ENCODE measurements at places on chromosomes 12 and 14.

DNA sequence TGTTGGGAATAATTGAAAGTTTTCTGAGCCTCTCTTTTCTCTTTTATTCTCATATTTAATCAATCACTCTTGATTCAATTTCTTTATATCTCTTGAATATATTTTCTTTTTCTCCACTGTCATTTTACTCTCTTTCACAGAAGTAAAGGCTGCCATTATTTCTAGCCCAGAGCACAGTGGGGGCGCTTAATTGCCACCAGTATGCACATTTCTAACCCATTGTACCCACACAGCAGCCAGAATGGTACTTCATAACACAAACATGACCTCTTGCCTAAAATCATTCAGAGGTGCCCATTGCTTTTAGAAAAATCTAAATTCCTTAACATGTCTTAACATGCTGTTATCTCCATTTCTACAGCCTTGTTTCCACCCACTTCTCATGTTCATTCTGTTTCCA lies 190.2 kb upstream of the LMO3 start:
- no peak for DNase-seq

DNA sequence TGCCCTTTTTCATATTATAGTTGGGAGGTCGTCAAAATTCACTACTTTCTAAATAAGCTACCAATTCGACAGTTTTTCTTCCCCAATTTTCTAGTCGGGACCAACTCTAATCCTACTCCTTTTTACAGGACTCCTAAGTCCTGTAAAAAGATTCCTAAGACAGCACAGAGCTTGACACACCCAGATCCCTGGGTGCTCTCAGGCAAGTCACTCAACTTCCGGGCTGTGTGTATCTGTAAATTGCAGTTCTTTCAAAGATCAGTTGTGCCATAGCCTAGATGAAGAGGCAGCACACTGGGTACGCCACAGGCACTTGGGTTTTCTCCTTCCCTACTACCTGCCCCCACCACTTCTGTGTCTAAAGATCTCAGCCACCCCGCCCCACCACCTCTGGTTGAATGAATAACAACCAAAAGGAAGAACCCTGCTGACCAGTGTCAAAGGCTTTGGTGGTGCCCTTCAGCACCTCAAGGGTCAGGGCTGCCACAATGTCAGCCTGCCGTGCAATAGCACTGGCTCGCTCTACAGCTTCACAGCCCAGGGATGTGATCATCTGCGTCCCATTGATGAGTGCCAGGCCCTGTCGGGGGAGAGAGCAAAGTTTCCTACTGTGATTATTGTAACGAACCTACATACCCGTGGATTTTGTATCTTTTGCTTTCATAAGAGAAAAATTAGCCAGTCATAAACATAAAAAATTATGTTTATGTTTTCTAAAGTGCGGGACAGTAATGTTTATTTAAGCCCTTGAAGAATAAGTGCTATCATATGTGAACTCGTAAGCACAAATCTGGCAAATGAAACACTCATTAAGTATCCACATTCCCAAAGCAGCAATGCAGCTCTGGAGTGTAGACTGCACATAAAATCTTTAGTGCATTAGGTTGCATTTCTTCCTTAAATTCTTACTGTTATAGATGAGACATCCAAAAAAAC lies 9.2 kb downstream of the HAL start:
- no peak for DNase-seq

DNA sequence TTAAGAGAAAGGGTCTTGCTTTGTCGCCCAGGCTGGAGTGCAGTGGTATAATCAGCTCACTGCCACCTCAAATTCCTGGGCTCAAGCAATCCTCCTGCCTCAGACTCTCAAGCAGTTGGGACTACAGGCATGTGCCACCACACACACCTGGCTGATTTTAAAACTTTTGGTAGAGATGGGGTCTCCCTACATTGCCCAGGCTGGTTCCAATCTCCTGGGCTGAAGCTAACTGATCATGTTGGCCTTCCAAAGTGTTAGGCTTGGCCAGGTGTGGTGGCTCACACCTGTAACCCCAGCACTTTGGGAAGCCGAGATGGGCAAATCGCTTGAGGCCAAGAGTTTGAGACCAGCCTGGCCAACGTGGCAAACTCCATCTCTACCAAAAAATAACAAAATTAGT lies 43.9 kb upstream of the GCH1 start:
- no peak for DNase-seq

GRCh38 chr14:60343571-60344071 lies 94.6 kb downstream of the PPM1A start:
- DNase-seq: no peak

DNA sequence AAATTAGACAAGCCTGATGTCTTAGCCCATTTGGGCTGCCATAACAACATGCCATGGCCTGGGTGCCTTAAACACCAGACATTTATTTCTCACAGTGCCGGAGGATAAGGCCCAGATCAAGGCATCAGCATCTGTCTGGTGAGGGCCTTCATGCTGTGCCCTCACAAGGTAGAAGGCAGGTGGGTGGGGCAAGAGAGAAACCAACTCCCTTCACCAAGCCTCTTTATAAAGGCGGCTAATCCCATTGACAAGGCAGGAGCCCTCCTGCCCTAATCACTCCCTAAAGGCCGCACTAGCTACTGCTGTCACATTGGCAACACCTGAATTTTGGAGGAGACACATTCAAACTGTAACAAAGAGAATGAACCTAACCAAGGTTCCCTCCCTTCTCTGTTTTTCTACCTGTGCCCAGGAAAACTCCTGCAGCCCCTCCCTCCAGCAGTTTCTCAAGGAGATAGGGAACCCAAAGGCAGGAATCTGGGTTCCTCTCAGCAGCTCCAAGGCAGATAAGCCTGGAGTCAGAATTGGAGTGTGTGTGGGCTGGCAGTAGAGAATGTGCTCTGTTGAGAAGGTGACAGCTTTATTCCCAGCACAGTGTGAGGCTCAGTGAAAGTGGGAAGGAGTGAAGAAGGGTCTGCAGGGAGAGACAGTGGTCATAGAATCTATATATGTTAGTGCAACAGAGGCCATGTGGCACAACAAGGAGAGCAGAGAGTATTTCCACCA lies 21.7 kb upstream of the GPATCH2L start:
- no peak for DNase-seq

DNA sequence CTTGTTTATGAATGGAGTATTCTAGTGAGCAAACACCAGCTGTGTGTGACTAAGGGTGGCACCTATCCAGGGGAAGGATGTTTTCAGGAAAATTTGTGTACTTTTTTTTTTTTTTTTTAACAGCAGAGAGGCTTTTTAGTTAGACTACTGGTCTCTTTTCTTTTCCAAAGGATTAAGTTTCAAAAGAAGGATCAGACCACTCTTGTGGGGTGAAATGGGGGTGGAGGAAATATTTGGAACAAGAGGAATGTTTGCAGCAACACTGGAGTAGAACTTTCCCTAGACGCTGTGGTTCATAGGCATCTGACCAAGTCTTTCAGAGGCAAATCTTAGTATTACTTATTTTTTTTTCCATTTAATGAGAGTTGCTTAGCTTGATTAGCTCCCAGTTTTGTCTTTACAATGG lies 21.1 kb downstream of the NUBPL start:
- DNase-seq: no peak

DNA sequence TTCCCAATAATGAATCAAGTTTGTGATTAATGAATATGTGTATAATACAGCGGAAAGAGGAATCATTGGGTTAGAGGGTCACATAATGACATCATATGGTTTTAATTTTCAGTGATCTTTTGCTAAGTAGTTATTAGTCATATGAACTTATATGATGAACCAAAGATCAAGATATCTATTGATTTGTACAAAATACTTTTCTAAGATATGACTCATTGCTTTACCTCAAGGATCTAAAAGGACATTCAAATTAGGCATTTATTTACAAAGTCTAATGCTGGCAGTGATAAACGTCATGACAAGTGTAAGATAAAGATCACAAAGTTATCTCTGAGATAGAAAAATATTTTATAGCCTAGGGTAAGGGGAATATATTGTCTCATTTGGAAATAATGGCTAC lies 417.8 kb downstream of the RPL10L start:
- DNase-seq: no peak

DNA sequence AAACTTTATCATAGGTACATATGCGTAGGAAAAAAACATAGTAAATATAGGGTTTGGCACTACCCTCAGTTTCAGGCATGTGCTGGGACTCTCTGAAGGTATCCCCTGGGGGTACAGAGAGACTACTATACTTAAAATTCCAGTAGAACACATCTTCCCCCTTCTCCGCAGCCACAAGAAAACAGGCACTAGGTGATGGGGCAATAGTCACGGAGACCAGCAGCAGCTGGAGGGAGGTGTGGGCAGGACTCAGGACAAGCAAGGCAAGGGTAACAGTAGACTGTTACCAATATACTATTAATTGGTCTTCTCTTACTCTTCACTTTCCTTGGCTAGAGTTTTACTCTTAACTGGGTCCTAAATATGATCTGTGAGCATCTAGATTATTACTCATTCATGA lies 4.6 kb upstream of the PAPOLA start:
- no peak for DNase-seq

DNA sequence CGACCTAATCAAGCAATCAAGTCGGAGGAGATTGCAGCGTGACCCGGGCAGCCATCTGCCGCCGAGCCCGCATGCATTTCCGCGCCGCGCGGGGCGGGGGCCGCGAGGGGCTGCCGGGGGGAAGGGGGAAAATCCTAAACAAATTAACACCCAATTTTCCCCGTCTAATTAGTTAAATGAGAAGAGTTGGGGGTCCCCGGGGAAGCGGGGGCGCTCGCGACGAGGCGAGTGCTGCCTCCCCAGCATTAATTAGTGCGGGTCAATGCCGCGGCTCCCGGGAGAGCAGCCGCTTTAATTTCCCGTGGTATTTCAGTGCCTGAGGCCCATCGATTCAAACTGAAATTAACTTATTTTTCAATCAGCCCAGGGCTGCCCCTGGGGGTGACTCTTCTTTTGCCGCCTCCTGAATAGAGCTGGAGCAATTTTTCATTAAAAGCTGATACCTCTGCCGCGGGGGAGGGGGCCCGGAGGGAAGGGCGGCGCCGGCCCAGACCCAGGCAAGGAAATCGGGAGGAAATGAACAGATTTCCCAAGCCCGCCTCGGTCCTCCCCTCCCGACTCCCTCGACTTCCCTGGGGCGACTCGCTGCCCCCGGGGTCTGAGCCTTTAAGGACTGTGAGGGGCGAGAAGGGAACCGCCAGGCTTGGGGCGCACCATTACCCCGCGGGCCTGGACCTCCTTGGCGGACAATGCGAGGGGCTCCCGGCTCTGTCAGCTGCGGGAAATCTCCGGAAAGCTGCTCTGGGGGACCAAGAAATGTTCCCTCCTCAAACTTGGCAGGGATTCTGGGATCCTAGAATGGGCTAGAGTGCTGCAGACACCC lies 18.9 kb downstream of the VSX2 start:
- no peak for DNase-seq

DNA sequence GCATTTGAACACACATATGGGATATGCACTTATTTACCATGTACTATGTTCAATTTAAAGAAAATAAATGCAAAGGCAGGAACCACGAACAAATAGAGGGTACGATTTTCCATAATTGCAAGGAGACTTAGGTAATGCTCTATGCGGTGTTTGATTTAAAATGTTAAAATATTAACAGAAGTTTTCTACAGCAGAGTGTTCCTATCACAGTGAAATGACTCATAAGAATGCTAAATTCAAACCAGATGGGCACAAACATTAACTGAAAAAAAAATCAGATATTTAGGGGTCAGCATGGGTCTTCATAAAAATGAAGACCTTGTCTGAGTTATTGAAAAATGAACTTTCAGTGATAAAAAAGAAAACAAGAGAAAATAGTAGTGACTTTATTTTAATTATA lies 65.4 kb downstream of the LLPH start:
- DNase-seq: no peak

DNA sequence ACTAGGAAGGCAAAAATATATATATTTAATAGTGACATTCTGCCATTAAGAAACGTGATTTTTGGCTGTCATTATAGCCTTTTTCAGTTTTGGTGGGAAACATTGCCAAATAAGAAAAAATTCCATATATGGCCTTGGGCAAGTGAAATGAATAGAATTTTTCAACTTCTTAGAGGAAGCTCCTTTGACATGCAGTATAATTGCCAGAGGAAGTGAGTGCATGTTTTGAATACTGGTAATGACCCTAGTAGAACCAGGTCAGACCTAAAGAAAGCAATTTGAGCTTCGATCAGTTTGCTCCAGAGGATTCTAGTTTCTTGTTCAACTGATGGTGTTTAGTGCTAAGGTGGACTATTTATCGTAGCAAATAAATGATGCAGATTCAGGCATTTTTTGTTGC lies 26.2 kb upstream of the TRIM9 start:
- no peak for DNase-seq

- DNase-seq: peak; percentile 77
These were observed 1.9 kb downstream of the DUSP16 start for GRCh38 chr12:12560587-12561370.

DNA sequence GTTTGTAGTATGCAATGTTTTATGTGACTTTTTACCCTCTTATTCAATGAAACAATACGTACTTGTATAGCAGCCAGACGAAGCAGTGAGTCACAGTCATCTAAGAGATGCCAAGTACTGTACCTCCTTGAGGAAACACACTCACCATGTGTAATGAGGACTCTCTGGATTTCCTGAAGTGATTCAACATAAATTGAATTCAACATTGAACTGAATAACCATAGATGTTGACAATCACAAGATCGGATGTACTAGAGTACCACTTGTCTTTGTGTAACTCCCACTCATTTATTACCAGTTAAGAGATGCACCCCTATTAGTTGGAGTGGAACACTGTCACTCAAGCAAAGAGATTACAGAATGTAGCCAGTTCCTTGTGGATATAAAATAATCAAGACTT lies 175.2 kb upstream of the HMGA2 start:
- peak; percentile 99 for DNase-seq

- no peak for DNase-seq
These were observed 5.6 kb downstream of the AGAP2 start for GRCh38 chr12:57732726-57733593.

GRCh38 chr12:508795-509194 lies 49.1 kb downstream of the B4GALNT3 start:
- peak; percentile 89 for DNase-seq

- DNase-seq: no peak
These were observed 1046.6 kb upstream of the USP15 start for GRCh38 chr12:61213646-61214045.

GRCh38 chr12:2940564-2940963 lies 18.6 kb upstream of the TEAD4 start:
- DNase-seq: no peak

GRCh38 chr12:125351788-125352187 lies 286.6 kb downstream of the AACS start:
- no peak for DNase-seq

DNA sequence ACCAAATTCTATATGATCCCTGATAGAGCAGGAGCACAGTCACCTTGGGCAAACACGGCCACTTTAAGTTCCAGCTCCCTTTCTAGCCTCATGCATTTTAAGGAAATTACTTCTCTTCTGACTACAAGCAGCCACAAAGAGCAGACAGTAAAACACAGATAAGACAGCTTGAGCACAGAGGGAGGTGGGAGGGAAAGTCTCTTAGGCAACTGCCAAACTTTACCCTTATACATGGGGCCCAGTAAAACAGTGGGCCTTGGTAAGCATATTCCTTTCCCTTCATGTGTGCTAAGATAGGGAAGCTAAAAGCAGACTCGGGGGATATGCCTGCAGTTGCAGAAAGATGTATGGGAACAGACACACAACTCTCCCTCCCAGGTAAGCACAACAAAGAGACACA lies 235.9 kb downstream of the CPNE8 start:
- no peak for DNase-seq
